ENCODE measurements at places on chromosomes 2 and 18.

DNA sequence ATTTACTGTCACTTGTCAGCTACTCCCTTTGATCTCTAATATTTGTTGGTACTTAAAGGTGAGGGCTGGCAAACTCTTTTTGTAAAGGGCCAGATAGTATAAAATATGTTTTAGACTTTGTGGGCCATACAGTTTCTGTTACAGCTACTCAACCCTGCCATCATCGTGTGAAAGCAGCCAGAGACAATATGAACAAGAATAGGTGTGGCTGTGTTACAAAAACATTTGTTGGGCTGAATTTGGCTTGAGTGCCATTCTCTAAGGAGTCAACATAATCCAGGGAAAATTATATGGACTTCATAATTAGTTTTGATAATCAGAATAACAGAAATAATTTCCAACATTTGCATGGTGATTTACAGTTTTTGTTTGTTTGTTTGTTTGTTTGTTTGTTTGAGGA, 190.6 kb downstream of the LTBP1 start:
- no peak for DNase-seq

GRCh38 chr18:64330161-64330560, 181.3 kb upstream of the LINC00305 start:
- peak; percentile 5 for DNase-seq

GRCh38 chr2:23569761-23570365, 184.9 kb downstream of the KLHL29 start:
- no peak for DNase-seq

- no peak for DNase-seq
Observed at GRCh38 chr18:70559446-70559845, 270.6 kb downstream of the SOCS6 start.

DNA sequence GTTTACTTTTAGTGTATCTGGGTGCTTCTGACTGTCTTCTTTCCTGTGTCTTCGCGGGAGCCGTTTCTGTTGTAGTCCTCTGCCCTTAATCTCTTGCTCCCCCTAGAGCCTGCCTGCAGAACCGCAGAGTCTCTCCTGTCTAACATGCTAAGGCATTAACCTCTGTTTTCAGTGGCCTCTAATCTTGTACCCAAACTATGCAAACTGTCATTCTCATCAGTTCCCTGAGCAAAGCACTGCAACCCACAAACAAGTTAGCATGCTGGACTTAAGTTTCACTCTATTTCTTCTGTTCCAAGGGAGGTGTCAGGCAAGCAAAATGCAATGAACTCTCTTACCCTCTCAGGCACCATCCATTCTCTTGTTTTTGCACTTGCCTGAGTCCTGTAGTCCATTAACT, 138.4 kb downstream of the OTX1 start:
- DNase-seq: peak; percentile 47

GRCh38 chr2:217695033-217695520, 307.7 kb downstream of the TNS1 start:
- DNase-seq: no peak

DNA sequence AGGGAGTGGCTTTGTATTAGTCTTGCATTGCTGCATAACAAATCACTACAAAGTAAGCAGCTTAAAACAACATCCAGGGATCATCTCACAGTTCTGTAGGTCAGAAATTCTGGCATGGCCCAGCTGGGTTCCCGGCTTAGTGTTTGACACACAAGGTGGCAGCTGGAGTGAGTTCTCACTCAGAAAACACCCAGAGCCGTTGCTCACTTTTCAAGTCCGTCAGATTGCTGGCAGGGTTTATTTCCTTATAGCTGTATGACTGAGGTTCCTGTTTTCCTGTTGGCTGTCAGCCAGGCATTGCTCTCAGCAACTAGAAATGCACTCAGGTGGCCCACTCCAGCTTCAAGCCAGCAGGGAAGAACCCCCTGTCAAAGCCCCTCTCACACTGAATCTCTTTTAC, 324.1 kb downstream of the CCDC178 start:
- no peak for DNase-seq

- no peak for DNase-seq
Observed at GRCh38 chr2:196725882-196726281, 73.6 kb downstream of the GTF3C3 start.

DNA sequence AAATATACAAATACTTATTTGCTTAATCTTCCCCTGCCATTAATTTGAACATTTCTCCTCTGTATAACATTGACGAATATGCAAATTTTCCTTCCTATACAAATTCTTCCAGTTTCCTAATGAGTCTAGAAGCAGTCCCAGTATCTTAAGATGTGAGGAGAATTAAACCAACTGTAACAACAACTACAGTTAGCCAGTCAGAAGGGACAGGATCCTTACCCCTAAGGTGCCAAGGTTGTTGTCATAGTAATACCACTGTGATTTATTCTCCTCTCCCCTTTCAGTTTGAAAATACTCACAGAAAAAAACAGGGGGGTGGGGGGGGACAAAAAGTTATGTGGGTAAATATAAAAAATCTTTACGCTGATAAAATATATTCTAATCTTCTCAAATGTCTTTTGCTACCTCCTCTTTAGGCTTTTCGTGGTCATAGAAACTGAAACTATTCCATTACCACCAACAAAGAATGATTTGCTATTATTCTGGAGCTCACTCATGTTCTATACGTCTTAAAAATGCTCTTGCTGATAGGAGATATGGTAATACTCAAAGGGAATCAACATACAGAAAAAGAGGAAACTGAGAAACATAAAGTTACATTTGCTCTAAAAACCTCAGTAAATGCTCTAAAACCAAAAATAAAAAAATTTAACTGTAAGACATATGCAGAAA, 107.6 kb downstream of the MEMO1 start:
- no peak for DNase-seq

GRCh38 chr2:113370478-113371091, 66.9 kb upstream of the ZNG1B start:
- peak; percentile 57 for DNase-seq

- DNase-seq: no peak
Observed at GRCh38 chr2:84223191-84223590, 235.9 kb downstream of the SUCLG1 start.

DNA sequence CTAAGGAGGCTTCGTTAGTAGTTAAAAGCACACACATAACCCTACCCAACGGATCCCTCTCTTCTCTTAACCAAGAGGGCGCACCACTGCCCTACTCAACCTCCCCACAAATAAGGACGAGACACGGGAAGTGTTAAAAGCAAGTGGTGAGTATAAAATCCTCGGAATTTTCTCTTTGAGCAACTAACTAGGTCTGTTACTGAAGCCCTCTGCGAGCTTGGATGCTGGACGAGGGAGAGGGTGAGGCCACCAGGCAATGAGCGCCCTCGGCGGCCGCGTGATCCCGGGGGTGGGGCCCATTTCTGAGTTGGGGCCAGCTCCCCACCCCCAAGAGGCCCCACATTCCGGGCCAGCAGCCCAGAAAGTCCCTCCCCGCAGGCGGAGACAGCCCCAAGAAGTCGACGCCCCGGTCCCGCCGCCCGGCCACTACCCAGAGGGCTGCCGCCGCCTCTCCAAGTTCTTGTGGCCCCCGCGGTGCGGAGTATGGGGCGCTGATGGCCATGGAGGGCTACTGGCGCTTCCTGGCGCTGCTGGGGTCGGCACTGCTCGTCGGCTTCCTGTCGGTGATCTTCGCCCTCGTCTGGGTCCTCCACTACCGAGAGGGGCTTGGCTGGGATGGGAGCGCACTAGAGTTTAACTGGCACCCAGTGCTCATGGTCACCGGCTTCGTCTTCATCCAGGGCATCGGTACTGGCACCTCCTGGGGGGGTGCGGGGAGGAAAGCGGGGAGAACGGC, at the start of gene CYBRD1:
TSS of gene CYBRD1 (plus strand) at position 423 of the 736 bp plus-strand sequence. CDS start at position 495, 72 bp downstream.
- DNase-seq: peak; percentile 89

GRCh38 chr2:85790499-85791188, 36.9 kb downstream of the ATOH8 start:
- no peak for DNase-seq

- DNase-seq: no peak
Observed at GRCh38 chr2:85468096-85468703, 49.7 kb downstream of the SH2D6 start.

DNA sequence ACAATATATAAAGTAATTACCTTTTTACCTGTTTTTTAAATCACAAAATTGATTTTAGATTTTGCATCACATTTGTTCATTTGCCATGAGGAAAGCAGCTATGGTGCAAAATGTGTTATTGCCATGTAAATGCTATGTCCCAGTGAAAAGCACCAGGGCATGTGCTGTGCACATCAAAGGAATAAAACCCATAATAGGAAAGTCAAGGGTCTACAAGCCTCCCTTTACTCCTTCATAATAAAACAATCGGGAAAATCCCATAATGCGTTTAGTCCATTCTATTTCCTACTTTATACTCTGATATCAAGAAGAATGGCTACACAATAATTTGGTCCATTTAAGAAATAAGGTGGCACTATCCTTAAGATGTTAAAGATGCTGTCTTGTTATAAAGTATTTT, 53.0 kb downstream of the KLF7 start:
- no peak for DNase-seq

DNA sequence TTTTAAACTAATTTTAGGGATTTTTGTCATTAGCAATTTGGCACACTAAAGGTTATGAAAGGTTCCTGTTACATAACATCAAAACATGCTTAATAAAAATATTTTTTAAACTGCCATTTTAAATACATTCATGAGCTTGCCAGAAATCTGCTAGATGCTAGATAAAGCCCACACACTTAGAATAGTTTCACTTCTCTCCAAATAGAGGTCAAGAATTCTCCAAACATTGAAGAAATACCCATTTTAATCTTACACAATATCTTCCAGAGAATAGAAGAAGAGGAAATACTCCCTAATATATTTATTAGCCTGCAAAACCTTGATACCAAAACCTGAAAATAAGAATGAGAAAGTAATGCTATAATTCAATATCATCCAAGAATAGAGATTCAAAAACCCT, 247.5 kb downstream of the PTH2R start:
- DNase-seq: no peak

DNA sequence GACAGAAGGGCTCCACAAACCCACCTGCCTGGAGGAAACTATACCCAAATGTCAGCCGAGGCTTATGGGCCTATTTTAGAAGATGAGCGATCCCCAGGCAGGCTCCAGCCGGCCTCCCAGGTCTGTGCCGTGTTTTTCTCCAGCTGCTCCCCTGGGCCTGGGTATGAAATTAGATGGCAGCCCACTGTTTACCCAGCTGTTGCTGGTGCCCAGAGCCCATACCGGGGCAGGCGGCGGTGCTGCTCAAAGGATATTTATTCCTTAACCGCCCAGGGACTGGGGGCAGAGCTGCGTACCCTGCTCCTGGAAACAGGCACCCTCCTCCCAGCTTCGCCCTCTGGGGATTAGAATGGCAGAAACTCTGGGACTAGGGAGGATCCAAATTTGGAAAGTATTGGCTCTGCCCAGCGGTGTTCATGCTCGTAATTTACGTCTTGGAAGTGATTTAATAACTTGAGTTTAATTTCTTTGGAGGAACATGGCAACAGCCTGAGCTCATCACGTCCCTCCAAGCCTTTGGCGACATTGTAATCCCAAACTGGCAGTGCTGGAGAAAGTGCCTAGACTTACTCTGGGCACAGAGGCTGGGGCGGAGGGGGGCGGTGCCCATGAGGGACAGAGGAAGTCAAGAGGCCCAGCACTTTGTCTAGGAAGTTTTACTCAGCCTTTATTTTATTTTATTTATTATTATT, 199.2 kb downstream of the KLHL29 start:
- no peak for DNase-seq

DNA sequence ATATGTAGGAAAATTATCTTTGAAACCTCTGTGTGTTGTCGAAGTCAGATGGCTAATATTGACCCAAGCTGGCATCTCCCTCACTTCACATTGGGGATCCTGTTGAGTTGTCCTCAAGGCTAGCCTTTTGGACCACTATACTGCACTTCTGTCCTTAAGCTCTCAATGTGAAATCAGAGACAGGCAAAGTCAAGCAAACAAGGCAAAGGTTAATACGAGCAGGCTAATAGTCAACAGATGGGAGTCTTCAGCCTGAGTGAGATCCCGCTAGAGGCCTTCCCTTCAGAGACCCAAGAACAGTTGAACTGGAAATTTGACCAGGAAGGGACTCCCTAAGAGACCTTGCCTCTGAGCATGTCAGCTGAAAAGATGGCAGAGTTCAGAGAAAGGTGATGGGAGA, 475.4 kb downstream of the PARD3B start:
- no peak for DNase-seq

DNA sequence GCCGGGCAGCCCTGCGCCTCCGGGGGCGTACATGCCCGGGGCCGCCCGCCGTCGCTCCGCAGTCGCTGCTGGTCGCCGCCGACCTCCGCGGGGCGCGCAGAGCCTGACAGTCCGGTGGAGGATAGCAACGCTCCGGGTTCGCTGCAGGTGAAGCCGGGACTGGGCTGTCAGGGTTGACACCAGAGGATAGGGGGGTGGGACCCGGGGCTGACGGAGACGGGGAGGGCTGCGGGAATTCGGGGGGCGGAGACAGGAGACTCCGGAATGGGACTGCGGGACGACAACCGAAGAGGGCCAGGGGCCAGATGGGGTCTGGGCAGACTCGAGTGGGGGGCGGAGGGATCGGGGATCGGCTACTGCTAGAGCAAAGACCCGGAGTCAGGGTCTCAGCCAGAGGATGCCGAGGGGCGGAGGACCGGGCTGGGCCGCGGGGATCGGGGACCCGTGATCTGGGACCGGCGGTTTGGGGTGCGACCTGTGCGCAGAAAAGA, 403 bp downstream of the TMEM127 start:
- DNase-seq: peak; percentile 57

GRCh38 chr2:102241616-102242305, 54.9 kb downstream of the IL1RL2 start:
- no peak for DNase-seq

GRCh38 chr2:26462511-26463243, 15.2 kb downstream of the OTOF start:
- DNase-seq: peak; percentile 65

DNA sequence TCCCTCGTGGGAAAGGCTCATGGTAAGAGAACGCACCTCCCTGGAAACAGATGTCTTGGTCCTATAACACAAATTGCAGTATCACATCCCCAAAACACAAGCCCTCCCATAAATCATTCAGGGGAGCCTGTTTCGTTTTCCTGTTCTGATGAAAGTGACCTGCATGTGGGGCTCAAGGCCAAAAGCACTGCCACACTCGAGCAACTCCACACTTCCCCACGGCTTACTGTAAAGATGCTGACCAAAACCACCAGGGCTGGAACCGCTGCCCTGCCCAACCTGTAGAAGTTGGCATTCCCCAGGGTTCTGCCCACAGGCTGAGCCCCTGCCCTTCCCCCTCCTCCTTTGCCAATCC, 139.7 kb downstream of the BCL11A start:
- DNase-seq: peak; percentile 34

DNA sequence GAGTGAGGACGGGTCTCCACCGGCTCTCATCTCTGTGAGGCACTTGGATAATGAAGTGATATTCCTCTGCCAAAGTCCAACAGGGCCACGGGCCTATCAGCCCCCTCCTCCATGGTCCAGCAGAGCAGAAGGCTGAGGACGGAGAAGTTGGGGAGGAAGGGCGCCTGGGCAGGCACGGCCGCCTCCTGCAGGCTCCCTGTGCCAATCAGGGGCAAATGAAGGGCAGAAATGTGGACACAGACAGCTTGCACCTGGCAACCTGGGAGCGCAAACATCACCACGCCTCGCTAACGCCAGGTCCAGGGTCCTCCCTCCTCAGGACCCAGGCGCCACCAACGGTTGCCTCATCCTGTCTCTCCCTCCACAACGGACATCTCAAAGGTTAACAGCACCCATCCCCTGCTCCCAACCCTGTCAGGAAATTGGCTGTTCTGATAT, 24.3 kb downstream of the SMAD7 start:
- DNase-seq: no peak

Data from GM13976 (cell line).